CD4-positive, alpha-beta T cell treated with Interleukin-21 for 1 hour (primary cell): ENCODE measurements at places on chromosomes 4 and X.
A peak's percentile ranks its signal among the peaks of the same experiment; 100 is the strongest.

DNA sequence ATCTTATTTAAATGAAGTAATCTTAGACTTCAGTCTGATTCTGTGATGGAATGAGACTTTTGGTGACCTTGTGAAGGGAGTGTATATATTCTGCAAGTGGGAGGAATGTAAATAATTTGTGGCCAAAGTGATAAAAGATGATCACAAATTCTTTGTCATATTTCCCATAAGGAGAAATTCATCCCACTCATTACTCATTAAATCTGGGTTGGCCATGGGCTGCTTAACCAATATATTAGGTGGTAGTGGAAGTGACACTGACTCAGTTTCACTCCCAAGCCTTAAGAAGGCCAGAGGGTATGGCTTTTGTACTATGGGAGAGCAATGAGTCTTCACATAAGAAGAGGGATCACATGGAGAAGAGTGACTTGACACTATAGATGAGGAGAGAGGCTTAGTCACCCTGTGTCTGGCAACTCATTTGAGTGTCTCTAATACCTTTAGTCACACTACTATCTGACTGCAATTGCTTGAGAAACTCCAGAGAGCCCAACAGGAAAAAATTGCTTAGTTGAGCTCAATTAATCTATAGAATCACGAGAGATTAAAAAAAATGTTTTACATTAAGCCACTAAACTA is 408.2 kb upstream of the PITX2 start:
- no peak for DNase-seq

GRCh38 chr4:16843831-16844508 is 54.5 kb downstream of the LDB2 start:
- DNase-seq = peak; percentile 1

DNA sequence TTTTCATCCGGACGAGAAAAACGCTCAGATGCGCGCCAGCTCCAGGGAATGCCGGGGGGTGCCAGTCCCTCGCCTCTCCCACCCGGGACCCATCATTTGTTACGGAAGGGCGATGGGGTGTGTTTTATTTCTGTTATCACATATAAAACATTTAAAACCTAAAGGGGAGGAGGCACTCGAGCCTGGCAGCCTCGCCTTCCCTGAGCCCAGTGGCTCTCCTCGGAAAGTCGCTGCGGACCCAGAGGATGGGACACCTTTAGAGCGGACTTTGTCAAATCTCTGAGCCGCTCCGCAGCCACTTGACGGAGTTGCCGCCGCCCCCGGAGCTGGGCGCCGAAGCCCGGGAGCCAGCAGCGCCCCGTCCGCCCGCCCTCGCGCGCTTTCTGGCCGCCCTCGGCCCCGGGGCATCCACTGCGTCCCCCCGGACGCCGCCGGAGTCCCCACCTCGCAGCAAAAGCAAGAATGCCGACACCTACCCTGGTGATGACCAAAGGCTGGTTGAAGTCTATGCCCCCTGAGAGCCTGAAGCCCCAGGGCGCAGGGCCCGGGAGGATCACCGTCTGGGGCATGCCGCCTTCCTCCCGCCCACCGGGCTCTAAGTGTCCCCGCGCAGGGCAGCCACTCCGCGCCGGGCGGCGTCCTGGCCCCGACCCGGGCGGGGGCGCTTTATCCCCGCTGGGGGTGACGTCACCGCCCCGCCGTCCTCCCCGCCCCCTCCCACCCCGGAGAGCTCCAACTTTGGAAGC is at the start of gene PDLIM3:
TSS of gene PDLIM3 (minus strand) at position 642 of the 746 bp plus-strand sequence. CDS start at position 569, 73 bp downstream.
- DNase-seq = no peak

GRCh38 chr4:75180790-75181776 is 248.2 kb downstream of the PARM1 start:
- DNase-seq = no peak

GRCh38 chr4:141229408-141230101 is 8.9 kb downstream of the ZNF330 start:
- no peak for DNase-seq

DNA sequence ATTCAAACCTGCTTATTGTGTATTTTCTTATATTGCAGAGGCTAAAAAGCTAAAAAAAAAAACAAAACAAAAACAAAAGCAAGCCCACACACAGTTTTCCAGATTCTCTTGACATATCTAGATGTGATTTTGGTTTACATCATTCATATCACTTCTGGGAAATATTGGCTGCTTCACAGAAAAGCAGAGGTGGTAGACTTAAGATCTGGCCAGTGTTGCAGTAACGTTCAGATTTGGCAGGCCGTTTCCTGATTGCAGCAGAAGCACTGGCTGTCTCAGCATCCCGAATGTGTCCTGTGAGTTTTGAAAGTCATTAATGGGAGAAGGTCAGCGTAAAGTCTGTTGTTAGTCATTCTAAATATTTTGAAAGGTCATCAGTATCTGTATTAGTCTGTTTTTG is 2062.0 kb downstream of the ARAP2 start:
- DNase-seq = no peak

- DNase-seq = no peak
Measured at GRCh38 chr4:113574636-113575103, 186.9 kb downstream of the CAMK2D start.

- no peak for DNase-seq
Measured at GRCh38 chrX:65576160-65576559, 41.6 kb upstream of the LAS1L start.

- no peak for DNase-seq
Measured at GRCh38 chrX:29044423-29045184, 457.4 kb downstream of the IL1RAPL1 start.

DNA sequence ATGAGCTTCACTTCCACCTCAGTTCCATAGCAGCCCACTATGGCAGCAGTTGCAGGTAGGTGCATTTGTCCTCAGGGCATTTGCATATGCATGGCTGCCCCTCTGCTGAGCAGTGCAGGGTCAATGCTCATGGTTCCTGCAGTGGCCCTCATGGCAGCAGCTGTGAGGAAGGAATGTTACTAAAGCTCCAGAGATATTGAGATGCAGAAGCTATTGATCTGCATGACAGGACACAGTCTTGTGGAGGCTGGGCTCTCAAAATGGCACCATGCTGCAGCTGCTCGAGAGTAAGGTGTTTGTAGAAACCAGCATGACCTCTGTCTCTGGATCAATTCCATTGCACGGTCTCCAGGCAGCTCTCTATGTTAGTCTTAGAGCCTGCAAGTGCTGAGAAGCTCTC is 179.2 kb upstream of the PCDH18 start:
- DNase-seq = no peak

- DNase-seq = no peak
Measured at GRCh38 chrX:136745215-136746173, 35.2 kb downstream of the ARHGEF6 start.

GRCh38 chr4:146175541-146176453 is at the start of gene LSM6:
TSS of gene LSM6 (plus strand) at chr4:146175718. CDS start at chr4:146182922, 7,204 bp downstream.
- DNase-seq = peak; percentile 88

DNA sequence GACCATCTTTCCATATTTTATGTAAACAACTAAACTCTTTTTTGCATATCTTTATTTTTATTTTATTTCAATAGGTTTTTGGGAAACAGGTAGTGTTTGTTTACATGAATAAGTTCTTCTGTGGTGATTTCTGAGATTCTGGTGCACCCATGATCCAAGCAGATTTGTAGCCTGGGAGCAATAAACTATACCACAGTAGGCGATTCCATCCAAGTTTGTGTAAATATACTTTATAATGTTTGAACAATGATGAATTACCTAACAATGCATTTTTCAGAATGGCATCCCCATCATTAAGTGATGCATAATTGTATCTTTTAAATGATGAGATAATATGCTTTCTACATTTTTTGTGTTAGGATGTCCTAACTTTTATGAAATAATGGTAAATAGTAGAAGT is 39.2 kb upstream of the CYSLTR1 start:
- DNase-seq = no peak

- no peak for DNase-seq
Measured at GRCh38 chr4:81527115-81527514, 55.4 kb upstream of the RASGEF1B start.

GRCh38 chr4:120922381-120923206 is at the start of gene PRDM5:
TSS of gene PRDM5 (minus strand) at chr4:120922726. CDS start at chr4:120922608, 118 bp downstream.
- peak; percentile 15 for DNase-seq

DNA sequence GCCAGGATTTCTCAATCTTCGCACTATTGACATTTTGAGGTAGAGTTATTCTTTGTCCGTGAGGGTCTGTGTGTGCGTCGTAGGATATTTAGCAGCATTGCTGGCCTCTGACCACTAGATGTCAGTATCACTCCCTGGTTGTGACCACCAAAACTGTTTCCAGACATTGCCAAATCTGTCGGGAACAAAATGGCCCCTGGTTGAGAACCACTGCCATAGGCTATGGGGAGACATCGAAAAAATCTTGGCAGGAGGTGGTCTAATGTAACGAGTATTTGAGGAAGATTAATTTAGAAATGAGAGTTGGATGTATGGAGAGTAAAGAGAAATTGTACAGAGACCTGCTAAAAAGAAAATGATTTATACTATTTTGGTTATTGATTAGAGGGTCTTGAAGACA is 108.4 kb downstream of the DOCK11 start:
- DNase-seq = peak; percentile 56

DNA sequence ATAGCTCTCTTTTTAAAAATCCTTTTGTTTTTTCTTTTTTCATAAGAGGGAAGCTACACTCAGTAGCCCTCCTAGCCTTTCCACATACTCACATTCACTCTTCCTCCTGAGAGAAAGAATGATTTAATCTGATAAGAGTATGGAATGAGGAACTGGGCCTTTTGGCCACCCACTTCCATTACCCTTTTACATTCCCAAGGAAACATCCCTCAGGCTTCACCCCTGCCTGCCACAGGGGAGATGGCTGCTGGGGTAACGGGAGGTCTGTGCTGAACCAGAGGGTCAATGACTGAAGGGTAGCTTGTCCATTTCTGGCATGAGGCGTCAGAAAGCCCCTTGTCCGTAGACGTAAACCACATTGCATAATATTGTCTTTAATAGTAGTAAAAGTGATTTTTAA is 67.2 kb upstream of the CCSER1 start:
- no peak for DNase-seq

DNA sequence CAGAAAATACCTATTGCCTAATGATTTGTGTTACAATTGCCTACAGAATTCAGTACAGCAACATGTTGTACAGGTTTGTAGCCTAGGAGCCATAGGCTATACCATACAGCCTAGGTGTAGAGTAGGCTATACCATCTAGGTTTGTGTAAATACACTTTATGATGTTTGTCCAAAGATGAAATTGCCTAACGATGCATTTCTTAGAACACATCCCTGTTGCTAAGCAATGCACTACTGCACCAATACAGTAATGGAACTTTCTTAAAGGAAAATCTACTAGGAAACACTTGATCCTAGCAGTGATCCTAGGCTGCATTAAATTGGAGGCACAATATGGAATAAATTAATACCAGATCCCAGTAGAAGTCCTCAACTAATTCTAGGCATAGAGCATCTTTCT is 18.3 kb downstream of the NOA1 start:
- DNase-seq = no peak

DNA sequence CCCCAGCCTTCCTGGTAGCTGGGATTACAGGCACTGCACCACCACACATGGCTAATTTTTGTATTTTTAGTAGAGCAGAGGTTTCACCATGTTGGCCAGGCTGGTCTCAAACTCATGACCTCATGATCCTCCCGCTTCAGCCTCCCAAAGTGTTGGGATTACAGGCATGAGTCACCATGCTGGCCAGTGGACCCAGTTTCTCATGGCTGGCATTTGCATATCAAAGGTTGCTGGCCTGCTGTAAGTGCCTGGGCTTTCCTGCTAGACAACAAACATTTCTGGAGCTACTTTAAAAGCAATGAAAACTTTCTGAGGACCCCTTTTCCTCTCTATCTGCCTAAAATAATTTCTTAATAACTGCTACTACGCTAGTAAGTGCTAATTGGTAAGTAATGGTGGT is 228.2 kb downstream of the PCDH10 start:
- DNase-seq = no peak

DNA sequence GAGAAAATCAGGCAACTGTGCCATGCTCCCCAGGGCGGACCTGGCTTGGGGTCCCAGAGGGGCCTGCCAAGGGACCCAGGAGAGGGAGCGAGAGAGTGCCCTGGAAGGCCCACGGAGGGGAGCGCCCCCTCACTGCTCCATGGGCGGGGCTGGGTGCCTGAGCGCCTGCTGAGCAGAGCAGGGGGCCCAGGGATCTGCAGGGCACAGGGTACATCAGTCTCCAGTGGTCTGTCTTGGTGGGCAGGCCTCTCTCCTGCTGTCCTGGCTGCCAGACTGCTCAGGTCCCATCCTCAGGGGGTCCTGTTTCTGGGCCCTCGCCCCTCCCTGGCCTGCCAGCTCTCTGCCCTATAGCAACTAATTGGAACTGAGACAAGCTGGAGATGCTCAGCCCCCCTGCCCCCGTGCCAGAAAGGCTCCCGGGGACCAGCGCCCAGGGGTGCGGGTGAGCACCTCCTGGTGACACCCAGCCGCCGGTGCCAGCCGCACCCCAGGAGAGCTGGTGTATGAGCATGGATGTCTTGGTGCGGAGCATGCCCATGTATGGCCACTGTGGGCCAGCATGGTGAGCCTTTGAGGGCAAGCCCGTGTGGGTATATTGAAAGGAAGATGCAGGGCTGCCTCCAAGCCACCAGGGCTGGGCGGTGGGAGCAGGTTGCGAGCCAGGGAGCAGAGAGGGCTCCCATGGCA is 1.3 kb downstream of the BGN start:
- no peak for DNase-seq

DNA sequence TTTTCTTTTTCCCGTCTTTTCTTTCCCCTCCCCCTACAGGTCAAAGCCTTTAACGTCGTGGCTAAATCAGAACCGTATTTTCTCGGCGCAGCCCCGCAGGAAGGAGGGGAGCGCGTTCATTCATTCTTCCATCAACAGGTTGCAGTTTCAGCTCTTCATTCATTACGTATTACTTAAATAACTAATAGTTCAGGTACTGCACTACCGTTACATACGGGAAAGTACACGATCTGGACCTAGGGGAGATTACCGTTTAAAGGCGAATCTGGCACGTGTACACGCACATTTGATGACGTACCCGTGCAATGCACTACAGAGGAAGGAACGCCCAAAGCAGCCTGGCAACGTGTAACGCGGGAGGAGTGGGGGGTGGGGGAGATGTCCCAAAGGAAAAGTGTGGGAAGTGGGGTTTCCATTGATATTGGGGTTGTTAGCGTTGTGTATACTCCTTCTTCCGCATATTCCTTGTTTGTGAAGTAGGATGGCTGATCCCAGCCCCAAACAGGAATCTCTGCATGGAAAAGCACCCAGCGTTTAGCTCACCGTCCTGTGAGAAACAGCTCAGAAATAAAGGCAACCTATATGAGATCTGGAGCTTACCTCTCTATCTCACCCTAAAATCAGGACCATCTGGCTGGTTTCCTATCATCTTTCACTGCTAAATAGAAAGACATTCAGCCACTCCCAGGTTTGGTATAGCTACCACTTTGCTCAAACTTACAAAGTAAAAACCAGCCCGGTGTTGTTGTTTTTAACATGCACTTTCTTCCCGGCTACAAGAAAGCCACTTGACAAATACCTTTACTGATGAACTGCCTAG is 585 bp upstream of the SEC24D start:
- peak; percentile 76 for DNase-seq

GRCh38 chr4:14708574-14708973 is 293.7 kb upstream of the CPEB2 start:
- no peak for DNase-seq

- no peak for DNase-seq
Measured at GRCh38 chr4:88143504-88143903, 14.9 kb downstream of the ABCG2 start.

DNA sequence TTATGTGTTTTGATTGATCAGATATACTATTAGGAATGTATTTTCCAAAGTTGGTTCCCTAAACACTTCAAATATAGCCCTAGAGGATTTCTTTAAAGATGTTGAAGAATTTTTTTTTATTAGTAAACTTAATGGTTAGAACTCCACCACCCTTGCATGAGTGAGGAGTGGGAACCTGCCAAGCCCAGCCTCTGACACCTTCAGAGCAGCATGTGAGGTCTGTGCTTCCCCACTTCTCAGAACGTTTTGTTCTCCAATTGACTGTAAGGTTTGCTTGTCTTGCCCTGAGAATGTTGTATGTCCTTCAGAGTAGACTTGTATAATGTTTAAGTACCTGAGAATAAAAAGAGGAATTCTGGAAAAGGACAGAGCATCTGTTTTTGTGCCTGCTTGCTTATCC is 126.8 kb downstream of the DCLK2 start:
- DNase-seq = no peak
